Hepatocyte (in vitro differentiated cells): ENCODE measurements at places on chromosomes 5 and 9. TPM values are rescaled to one million over a fixed set of nuclear protein-coding genes. Genes with fewer than 3 reads are reported as not detected.

The NR6A1 gene
- 4.0 and 4.5 TPM in 2 replicates for total RNA-seq

The CNTNAP3B gene
- 1.5 and 5.2 TPM in 2 replicates for total RNA-seq

The SEMA5A gene
- 21.7 and 27.0 TPM in 2 replicates for total RNA-seq

The ADAMTSL1 gene
- total RNA-seq = 18.2 and 24.0 TPM in 2 replicates

The ADAMTS12 gene
- 8.7 and 8.9 TPM in 2 replicates for total RNA-seq

The SLC6A7 gene
- total RNA-seq = 0.88 and 1.1 TPM in 2 replicates

The LCN1 gene
- total RNA-seq = not detected in 2 replicates

The CCDC187 gene
- total RNA-seq = 0.16 and 0.60 TPM in 2 replicates

The NR5A1 gene
- total RNA-seq = 0.07 and 0.20 TPM in 2 replicates

The CENPP gene
- 2.0 and 5.9 TPM in 2 replicates for total RNA-seq

The PDCD1LG2 gene
- total RNA-seq = not detected in 2 replicates

The TNIP1 gene
- total RNA-seq = 54.3 and 64.6 TPM in 2 replicates

The CNTNAP3 gene
- total RNA-seq = 0.44 and 1.00 TPM in 2 replicates

The OR13C3 gene
- not detected in 2 replicates for total RNA-seq

The PCA3 gene
- 0.16 TPM in 1 of 2 replicates, not detected in the other for total RNA-seq

The PDLIM4 gene
- 7.3 and 16.4 TPM in 2 replicates for total RNA-seq

The RASEF gene
- 18.1 and 18.9 TPM in 2 replicates for total RNA-seq

The CCL21 gene
- total RNA-seq = not detected in 2 replicates

The ADAMTS2 gene
- total RNA-seq = 45.7 and 55.4 TPM in 2 replicates

The RABGAP1 gene
- total RNA-seq = 47.4 and 58.4 TPM in 2 replicates

The ARID3C gene
- total RNA-seq = 0.27 TPM in 1 of 2 replicates, not detected in the other

The SOHLH1 gene
- total RNA-seq = not detected in 2 replicates

The ROR2 gene
- total RNA-seq = 24.7 and 29.5 TPM in 2 replicates

The FBXW11 gene
- total RNA-seq = 73.4 and 74.2 TPM in 2 replicates

The FBN2 gene
- 108 and 143 TPM in 2 replicates for total RNA-seq

The CCNO gene
- 0.12 and 0.13 TPM in 2 replicates for total RNA-seq

The IL17B gene
- 0.60 TPM in 1 of 2 replicates, not detected in the other for total RNA-seq

The OTULINL gene
- 25.4 and 35.4 TPM in 2 replicates for total RNA-seq

The HARS2 gene
- total RNA-seq = 22.8 and 26.9 TPM in 2 replicates

The SH3RF2 gene
- 32.0 and 35.1 TPM in 2 replicates for total RNA-seq

The PBX3 gene
- 21.6 and 23.3 TPM in 2 replicates for total RNA-seq

The SLC45A2 gene
- 1.4 TPM in 1 of 2 replicates, not detected in the other for total RNA-seq

The ZBTB26 gene
- total RNA-seq = 6.4 and 7.7 TPM in 2 replicates

The CATSPER3 gene
- total RNA-seq = not detected in 2 replicates

The GDNF gene
- 0.20 and 1.1 TPM in 2 replicates for total RNA-seq

The STK32A gene
- total RNA-seq = 2.3 and 3.1 TPM in 2 replicates

The TXNDC8 gene
- not detected in 2 replicates for total RNA-seq

The WDR70 gene
- total RNA-seq = 33.8 and 37.0 TPM in 2 replicates

The SOX30 gene
- total RNA-seq = not detected in 2 replicates

The LCP2 gene
- total RNA-seq = 0.60 and 0.80 TPM in 2 replicates
